ENCODE measurements at places on chromosomes 13 and 19.
A peak's percentile ranks its signal among the peaks of the same experiment; 100 is the strongest.

GRCh38 chr19:44476559-44477408, 23.5 kb downstream of the ZNF180 start:
- DNase-seq, result no peak

GRCh38 chr13:112513761-112514160, 74.2 kb downstream of the TUBGCP3 start:
- DNase-seq, result no peak

- no peak for DNase-seq
These were observed 295.4 kb upstream of the MAB21L1 start for GRCh38 chr13:35771898-35772297.

DNA sequence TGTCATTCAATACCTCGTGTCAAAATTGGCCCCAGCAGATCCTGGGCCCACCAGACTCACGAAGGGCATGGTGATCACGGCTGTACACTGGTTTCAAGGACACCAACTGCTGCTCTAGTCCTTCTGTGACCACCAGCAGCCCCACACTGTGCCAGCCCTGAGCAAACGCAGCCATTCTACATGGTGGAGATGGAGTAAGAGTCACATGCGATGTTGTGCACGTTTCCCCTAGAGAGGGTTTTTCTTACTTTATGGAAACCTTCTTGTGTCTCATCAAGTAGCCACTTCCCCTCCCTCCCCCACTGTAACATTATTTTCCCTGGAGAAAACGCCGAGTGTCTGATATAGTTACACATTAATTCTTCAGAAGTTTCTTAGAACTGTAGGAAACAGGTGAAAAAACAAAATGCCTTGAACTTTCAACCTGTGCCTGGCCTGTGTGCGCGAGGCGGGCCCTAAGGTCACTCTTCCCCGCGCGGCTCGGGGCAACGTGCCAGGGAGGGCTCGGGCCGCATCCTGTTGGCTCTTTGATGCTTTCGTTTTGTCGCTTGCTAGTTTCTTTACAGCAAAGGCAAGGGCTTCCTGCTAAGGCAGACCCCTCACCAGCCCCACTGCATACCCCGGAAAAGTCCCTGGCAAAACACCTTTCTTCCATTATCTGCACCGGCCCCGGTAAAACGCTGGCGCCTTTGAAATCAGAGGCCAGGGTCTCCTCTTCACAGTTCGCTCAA, 44.6 kb downstream of the GGACT start:
- DNase-seq, result no peak

DNA sequence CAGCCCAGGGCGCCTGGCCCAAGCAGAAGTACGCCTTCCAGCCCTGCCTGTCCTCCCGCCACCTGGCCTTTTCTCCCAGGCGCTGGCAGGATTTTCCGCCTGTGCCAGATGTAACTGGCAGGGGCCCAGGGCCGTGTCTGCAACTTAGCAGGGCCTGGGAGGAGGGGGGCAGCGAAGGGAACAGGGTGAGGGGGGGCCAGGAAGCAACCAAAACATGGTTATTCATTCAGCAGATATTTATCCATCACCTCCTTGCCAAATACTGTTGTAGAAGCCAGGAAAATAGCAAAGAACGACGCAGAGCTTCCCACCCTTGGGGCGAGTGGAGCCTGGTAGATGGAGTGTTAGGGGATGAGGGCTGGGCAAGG, 5.6 kb downstream of the TLE6 start:
- DNase-seq, result peak; percentile 63

GRCh38 chr19:39411081-39411831, 1.2 kb upstream of the PLEKHG2 start:
- no peak for DNase-seq

DNA sequence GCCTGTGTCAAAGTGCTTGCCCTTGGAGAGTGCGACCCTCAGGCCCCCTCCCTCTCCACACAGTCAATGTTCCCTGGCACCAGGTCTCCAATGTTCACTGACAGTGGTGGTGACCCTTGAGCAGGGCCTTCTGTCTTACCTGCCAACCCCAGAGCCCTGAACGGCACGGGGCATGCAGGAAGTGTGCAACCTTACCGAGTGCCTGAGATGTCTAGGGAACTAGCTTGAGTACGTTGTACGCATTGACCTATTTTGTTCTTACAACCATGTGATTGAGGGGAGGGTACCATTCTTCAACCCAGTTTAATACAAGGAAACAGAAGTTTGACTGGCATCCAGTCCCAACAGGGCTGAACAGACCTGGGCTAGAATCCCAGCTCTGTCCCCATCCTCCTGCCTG, 13.2 kb downstream of the MAG start:
- no peak for DNase-seq

- no peak for DNase-seq
These were observed 52.8 kb downstream of the TNFSF13B start for GRCh38 chr13:108322206-108322824.

DNA sequence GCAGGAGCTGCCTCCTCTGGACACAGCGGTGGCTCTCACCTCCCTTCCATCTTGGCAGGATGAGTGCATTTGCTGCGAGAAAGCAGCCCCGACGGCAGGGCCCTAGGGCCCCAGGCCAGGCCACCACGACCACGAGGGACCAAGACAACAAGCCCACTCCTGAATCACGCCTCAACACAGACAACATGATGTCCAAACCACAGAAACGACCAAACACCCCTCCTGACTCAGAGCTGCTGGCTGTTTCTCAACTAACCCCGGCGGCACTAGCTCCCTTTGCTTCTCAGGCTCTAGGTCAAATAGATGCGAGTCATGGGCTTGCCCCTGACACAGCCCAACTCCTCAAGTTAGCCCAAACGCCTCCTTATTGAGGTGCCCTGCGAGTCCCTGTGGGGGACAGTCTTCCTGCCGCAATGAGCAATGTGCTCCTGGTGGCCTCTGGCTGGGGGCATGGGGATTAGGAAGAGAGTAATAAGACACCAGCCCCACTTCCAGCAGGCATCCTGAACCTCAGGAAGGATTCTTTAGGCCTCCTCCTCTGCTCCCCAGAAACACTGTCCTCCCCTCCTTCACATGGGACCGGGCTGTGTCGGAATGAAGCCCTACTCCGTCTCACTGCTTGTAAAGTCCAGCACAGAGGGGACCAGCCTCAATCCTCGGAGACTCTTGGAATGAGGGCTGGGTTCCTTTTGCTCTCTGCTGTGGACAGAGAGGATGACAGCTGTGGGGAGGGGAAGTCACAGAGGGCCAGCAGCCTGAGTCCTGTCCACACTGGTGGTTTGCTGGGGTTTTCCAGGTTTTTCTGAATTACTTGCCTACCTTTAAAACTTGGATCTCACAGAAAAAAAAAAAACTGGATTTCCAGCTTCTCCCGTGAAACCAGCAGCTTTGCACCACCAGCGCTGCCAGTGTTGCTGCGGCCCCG, 6.9 kb upstream of the ATF5 start:
- no peak for DNase-seq

DNA sequence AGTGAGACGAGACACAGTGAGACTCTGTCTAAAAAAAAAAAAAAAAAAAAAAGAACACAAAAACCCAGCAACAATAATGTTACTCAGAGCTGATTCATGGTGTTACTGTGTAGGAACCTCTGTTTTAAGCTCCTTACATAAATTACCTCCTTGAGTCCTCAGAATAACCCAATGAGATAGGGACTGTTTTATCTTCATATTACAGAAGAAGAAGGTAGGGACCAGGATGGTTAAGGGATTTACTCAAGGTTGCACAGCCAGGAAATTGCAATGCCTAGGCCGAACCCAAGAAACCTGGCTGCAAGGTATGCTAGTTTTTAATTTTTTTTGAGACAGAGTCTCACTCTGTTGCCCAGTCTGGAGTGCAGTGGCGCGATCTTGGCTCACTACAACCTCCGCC, 1.5 kb upstream of the DAND5 start:
- no peak for DNase-seq

DNA sequence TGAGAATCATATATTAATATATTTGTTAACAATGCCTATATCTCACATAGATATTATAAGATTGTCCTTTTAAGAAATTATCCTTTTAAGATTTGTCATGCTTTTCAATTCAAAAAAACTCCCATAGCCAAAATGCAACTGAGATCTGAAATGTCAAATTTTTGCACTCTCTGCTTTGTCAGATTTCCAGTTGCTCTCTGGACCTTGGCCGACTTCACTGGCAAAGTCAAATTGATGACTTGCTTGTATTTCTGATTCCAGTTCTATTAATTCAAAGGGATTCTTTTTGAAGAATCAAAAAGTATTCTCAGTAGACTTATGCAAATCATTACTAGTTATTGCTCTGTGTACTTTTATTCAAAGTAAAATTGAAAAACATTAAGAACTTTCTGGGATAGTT, 101.2 kb upstream of the SCEL start:
- no peak for DNase-seq

- DNase-seq, result peak; percentile 24
These were observed 23.5 kb upstream of the LAIR1 start for GRCh38 chr19:54387991-54388801.

DNA sequence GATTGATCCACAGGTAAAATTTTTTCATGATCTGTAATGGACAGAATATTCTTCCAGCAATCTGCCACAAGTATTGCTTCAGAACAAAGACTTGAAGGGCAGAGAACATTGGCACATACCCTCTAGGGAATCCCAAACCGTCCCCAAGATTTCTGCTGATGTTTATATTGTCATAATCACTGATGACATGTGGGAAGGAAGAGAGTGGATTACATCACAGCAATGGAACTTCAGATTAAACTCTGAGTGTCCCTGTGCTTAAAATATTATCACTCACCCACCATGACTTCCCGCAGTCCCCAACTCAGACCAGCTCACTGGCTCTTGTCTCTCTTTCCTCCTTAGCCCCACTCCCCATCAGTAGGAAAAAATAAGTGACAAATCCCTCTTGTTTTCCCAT, 8.5 kb upstream of the TPT1 start:
- no peak for DNase-seq

- no peak for DNase-seq
These were observed 18.4 kb downstream of the SBNO2 start for GRCh38 chr19:1155352-1156304.

DNA sequence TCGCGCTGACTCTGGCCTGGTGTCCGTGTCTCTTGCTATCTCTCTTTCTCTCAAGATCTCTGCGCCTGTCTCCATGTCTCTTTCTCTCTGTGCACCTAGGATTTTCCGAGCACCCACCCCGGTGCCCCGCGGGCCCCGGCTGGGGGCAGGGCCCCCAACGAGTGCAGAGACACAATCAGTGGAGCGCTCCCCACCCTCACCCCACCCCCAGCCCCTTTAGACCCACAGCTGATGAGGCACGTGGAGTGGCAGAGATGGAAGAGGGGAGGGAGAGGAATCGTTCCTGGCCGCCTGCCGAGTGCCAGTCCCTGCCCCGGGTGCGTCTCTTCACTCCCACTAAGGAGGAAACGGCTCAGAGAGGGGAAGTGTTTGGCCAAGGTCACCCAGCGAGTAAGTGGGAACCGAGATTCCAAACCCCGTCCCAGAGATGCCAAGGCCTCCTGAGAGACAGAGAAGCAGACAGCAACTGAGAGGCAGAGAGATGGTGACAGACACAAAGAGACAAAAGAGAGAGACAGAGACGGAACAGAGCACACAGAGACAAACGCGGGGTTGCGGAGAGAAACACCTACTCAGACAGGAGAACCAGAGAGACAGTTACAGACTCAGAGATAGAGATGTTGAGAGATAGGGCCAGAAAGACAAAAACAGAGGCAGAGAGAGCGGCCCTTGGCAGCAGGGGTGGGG, 626 bp upstream of the BCL3 start:
- no peak for DNase-seq

- no peak for DNase-seq
These were observed 7.5 kb upstream of the ILF3 start for GRCh38 chr19:10646456-10647159.

- no peak for DNase-seq
These were observed 62.3 kb downstream of the KCTD15 start for GRCh38 chr19:33859016-33859415.

- no peak for DNase-seq
These were observed 2.8 kb downstream of the TBC1D17 start for GRCh38 chr19:49880162-49880869.

- no peak for DNase-seq
These were observed 47.7 kb downstream of the INTS6 start for GRCh38 chr13:51405176-51405575.

GRCh38 chr13:39877134-39877533, 221.7 kb downstream of the COG6 start:
- no peak for DNase-seq

GRCh38 chr13:75170311-75170710, 311.7 kb downstream of the TBC1D4 start:
- DNase-seq, result peak; percentile 14

DNA sequence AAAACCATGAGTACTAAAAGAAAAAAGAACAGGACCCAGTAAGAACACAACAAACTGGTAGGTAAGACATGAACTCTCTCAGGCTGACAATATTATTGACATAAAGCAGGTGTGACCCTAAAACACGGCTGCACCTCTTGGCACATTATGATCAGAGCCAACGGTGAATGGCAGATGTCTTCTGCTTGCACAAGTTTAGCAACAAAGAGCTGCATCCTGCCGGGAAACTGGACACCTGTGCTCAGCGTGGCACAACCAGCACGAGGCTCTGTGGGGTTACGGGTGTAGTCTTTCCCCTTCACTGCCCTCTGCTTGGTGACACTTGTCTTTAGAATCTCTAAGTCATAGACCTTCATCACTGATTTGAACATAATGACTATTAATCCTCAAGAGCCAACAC, 97.9 kb downstream of the DOCK9 start:
- DNase-seq, result no peak

DNA sequence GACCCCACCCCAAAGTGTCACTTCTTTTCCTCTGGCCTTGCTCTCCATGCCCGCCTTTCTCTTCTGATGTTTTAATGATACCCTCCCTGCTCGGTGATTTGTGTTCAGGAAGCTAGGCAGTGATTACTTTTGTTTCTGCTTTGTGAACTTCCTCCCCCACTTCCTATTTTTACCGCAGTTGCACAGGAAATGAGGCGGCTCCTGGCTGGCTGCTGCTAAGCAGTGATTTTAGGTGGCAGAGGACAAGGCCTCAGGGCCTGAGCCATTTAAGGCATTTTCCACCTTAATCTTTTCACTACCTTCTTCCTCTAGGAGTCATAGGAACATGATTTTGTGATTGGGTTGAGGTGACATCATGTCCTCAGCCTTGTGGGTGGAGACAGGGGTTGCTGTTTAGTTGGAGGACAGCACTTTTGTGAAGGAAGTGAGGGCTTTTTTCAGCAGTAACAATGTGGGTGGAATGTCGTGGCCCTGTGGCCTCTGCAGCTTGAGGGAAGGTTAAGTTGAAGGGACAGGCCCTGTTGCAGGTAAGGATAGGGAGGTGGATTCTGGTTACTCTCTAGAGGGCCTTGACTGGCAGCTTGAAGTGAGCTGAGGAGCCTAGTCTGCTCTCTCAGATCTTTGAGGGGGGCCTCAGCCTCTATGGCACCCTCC, 15.7 kb downstream of the GARRE1 start:
- no peak for DNase-seq

- no peak for DNase-seq
These were observed 1160.6 kb downstream of the PCDH9 start for GRCh38 chr13:66069570-66069969.

DNA sequence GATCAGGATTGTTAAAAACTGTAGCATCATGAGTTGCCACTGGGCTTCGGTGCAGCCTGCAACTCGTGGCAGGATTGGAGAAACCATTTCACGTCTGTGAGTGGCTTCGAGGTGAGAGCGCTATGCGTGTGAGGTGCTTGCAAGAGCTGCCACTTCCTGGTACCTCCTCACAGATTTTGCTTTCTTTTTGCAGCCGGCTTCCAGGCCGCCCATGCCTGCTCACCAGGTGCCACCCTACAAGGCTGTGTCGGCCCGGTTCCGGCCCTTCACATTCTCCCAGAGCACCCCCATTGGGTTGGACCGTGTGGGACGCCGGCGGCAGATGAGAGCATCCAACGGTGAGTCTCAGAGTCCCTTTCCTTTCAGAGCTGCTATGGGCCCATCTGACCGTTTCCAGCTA, 57.9 kb upstream of the C1QTNF9 start:
- no peak for DNase-seq

- DNase-seq, result no peak
These were observed 214.6 kb downstream of the OXGR1 start for GRCh38 chr13:96779691-96780090.

Measured in WERI-Rb-1 (cell line).